ENCODE measurements at places on chromosomes 2 and 18. TPM values are rescaled to one million over a fixed set of nuclear protein-coding genes. Genes with fewer than 3 reads are reported as not detected.

The SERPINB12 gene
- total RNA-seq = not detected

The PFN4 gene
- not detected for total RNA-seq

The DAW1 gene
- total RNA-seq = not detected

The VWC2L gene
- total RNA-seq = not detected

The PID1 gene
- total RNA-seq = 25.8 TPM

The COBLL1 gene
- 74.6 TPM for total RNA-seq

The CD207 gene
- total RNA-seq = not detected

The CAVIN2 gene
- 41.0 TPM for total RNA-seq

Measured in subcutaneous adipose tissue (tissue), 4 donors.